ENCODE measurements at places on chromosomes 1 and 21. TPM values are rescaled to one million over a fixed set of nuclear protein-coding genes. Genes with fewer than 3 reads are reported as not detected.

- no peak for DNase-seq
- no peaks in the 10 kb centered on the region for H3K36me3 ChIP-seq
- H3K27ac ChIP-seq = no peak overlapping the region
- H3K4me1 ChIP-seq = no peaks in the 10 kb centered on the region
- H3K27me3 ChIP-seq = peaks cover 7% of the 10 kb centered on the region
- no peak overlapping the region for H3K4me3 ChIP-seq
Measured at GRCh38 chr1:55480029-55480795, 265.0 kb upstream of the USP24 start.

DNA sequence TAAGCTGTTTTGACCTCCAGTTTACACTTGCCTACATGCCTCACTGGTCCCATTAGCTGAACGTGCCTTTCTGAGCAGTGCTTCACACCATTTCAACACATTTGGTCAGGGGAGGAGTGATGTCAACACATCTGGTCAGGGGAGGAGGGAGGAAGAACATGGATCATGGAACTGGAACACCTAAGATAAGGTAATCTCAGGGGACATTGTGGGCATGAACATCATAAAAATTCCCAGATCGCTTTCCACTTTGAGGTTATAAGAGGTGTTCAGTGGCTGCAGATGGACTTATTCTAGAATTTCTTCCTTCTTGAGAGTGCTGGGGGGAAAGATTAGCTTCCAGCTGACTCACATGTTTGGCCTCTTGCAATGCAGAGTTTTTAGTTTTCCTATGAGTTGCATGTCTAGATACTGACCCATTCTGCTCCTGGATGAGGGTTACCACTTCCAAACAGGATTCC lies 2.0 kb downstream of the QSOX1 start:
- peaks cover 33% of the 10 kb centered on the region for H3K4me1 ChIP-seq
- DNase-seq = no peak
- no peaks in the 10 kb centered on the region for H3K27me3 ChIP-seq
- H3K27ac ChIP-seq = no peak overlapping the region
- no peak overlapping the region for H3K4me3 ChIP-seq

GRCh38 chr1:10578070-10578469 lies 103.3 kb downstream of the PEX14 start:
- no peaks in the 10 kb centered on the region for H3K27me3 ChIP-seq
- DNase-seq = no peak
- no peaks in the 10 kb centered on the region for H3K36me3 ChIP-seq
- no peaks in the 10 kb centered on the region for H3K4me1 ChIP-seq
- no peak overlapping the region for H3K4me3 ChIP-seq

DNA sequence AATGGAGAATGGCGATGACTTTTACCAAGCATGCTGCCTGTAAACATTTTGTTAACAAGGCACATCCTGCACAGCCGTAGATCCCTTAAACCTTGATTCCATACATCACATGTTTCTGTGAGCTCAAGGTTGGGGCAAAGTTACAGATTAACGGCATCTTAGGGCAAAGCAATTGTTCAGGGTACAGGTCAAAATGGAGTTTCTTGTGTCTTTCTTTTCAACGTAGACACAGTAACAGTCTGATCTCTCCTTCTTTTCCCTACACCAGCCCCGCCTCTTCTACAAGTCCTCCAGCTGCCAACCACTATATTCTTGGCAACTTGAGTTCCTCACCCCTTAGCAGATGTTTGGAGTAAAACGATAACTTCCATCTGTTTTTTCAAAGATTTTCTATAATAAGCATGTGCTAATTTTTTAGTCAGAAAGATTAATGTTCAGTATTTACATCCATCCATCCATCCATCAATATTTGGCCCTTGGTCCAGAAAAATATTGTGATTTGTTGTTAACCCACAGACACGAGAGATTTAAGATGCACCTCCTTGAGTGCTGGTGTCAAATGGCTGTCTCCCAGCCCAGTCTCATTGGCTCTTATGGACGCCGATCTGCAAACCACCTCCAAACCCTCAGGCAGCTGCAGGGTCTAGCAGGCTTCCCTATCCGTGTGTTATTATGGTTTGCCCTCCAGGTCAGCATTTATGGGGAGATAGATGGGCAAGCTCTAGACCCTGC lies 3.8 kb downstream of the DNALI1 start:
- H3K27ac ChIP-seq = no peak overlapping the region
- H3K4me3 ChIP-seq = no peak overlapping the region
- no peak for DNase-seq
- H3K36me3 ChIP-seq = no peaks in the 10 kb centered on the region

UBQLN4 gene
- 36.9 TPM for total RNA-seq

OR2T29 gene
- total RNA-seq = not detected

CBS gene
- total RNA-seq = 91.9 TPM

BSND gene
- not detected for total RNA-seq

All from activated CD8-positive, alpha-beta T cell treated with anti-CD3 and anti-CD28 coated beads for 36 hours (primary cell).